ENCODE measurements at places on chromosomes 6 and 20.

GRCh38 chr6:65671922-65672321, 35.1 kb downstream of the EYS start:
- DNase-seq: no peak

DNA sequence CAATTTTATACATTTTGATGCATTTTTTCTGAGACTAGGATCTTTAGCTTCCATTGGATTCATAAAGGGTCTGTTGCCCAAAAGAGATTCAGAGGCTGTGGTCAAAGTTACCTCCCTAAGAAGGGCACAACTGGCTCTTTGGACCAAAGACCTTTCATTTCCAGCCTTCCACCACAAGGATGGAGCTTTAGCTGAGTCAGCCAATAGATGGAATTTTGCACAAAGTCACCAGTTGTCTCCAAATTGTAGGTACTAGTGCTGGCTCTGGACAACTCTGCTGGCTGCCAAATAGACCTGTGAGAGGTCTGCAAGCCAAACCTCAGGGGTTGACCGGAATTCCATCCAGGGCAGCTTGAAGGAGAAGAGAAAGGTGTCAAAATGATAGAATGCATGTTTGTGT, 555 bp downstream of the BPIFA1 start:
- no peak for DNase-seq

DNA sequence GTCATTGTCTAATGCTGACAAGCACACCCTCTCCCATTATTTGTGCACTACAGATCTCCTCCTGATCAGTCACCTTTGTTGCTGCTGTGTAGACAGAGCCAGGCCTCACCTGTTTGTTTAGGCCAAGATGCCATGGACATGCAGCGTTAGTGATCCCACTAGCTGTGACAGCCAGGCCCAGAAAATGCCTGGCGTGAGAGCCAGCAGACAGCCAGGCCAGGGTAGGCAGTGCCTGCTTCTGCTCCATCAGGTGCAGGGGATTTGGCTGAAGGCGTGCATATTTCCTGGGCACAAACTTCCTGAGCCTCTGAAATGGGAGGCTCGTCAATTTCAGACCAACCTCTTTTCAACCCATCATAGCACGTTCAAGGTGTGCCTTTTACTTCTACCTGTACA, 27.3 kb downstream of the MANBAL start:
- no peak for DNase-seq

GRCh38 chr6:1391800-1392309, 2.5 kb downstream of the FOXF2 start:
- no peak for DNase-seq

All from stimulated activated CD4-positive, alpha-beta T cell treated with anti-CD3 and anti-CD28 coated beads, Interleukin-1b, Interleukin-23, amount 100 ng/mL, for 1 hour (primary cell).